ENCODE measurements at places on chromosomes 16 and 17. TPM values are rescaled to one million over a fixed set of nuclear protein-coding genes. Genes with fewer than 3 reads are reported as not detected.

ELMO3 gene
- 25.6 TPM for total RNA-seq

EFCAB13 gene
- 5.1 TPM for total RNA-seq

FOXC2 gene
- total RNA-seq = not detected

OTOA gene
- not detected for total RNA-seq

JUP gene
- total RNA-seq = 227 TPM

CTRB1 gene
- not detected for total RNA-seq

RHBDL3 gene
- total RNA-seq = not detected

NOG gene
- total RNA-seq = 0.26 TPM

MYOCD gene
- not detected for total RNA-seq

CDRT4 gene
- total RNA-seq = 1.1 TPM

CMTM1 gene
- total RNA-seq = 0.38 TPM

Measured in bronchial epithelial cell (primary cell).